WERI-Rb-1 (cell line): ENCODE measurements at places on chromosomes 7 and 10.

DNA sequence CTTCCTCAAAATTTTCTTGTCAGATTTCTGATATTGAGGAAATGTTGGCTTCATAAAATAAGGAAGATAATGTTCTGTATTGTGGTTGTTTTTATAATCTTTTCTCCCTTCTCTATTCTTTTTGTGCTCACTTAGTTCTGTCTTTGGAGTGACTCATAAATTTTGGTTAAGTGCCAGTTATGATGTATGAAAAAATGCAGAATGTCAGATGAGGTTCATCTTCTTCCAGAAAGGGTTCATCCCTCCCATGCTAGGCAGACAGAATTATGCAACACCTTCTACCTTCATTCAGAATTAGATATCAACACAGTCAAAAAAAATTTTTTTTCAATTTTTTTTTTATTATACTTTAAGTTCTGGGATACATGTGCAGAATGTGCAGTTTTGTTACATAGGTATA is 36.6 kb upstream of the CYP2C19 start:
- no peak for DNase-seq

GRCh38 chr10:78177491-78178185 is 144.0 kb downstream of the RPS24 start:
- no peak for DNase-seq

DNA sequence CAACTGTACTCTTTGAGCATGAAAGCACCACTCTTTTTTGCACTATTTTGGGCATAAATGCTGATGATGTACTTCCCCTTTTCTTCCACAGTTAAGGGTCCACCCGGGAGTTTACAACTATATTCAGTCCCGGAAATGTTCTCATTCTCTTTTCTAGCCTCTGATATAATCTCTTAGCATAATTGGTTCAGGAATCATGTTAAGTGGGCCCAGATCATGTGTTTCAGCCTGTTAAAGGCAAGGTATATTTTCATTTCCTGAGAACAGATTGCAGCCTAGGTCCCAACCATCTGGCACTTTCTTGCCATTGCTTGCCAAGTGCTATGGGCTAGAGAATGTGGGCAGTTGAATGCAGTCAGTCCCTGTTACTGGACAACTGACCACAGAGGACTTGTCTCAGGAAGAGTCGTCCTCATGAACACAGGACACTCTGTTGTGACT is 111.4 kb upstream of the GLCCI1 start:
- peak; percentile 27 for DNase-seq

GRCh38 chr7:139452958-139453672 is 30.4 kb downstream of the KLRG2 start:
- DNase-seq = no peak

DNA sequence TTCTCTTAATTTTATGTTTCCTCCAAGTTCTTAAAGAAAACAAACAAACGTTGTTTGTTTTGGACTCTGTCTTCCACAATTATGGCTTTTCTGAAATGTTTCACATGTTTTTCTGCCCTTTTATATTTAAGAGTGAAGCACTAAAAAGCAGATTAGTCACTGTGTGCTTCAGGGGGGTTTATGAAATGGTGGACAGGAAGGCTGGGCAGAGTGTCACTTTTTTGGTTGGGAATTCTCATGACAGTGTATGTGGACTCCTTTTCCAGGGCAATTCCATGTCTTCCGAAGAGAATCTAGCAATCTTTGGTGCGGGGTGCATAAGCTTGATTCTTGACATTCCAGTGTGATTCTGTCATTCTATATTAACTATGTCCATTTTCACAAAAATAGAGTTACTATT is 669.4 kb downstream of the PARD3 start:
- no peak for DNase-seq

- no peak for DNase-seq
Observed at GRCh38 chr10:103790580-103790979, 64.8 kb downstream of the SH3PXD2A start.

- no peak for DNase-seq
Observed at GRCh38 chr7:105782391-105783042, 93.9 kb downstream of the ATXN7L1 start.

DNA sequence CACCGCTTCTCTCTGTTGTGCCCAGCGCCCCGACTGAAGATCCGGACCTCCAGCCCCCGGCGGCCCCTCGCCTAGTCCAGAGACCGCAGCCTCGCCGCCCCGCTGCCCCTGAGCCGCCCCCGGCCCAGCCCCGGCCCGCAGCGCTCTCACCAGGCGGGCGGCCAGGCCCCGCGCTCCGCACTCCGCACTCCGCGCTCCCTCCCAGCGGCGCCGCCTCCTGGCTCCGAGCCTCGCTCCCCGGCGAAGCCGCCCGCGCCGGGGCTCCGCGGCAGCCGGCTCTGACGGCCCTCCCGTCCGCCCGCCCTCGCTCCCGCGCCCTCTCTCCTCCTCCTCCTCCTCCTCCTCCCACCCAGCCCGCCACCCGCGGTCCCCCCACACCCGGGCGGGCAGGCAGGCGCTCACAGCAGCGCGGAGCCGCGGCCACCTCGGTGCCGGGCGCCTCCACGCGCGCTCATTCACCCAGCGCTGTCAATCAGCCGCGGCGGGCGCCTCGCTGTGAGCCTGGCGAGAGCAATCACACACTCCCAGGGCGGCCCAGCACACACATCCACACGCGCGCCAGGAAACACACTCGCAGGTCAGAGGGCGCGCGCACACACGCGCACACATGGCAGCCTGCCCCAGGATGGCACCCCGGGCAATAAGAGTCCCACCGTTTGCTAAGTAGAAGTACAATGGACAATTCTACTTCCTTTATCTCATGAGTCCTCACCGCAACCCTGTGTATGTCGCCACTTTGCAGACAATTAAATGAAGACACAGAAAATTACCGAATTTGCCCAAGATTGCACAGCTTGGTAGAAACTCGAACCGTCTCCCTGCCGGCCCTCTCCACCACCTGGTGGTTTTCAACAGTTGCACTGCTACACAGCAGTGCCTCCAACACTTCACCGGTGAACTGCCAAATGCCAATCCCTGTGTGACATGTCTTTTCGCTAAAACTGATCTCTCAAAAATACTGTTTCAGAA is at the start of gene PRRT4:
PRRT4 (minus strand) TSS at position 280 of the 969 bp plus-strand sequence.
- DNase-seq = peak; percentile 40

GRCh38 chr10:74150204-74150989 is at the start of gene AP3M1:
Gene AP3M1 (minus strand): TSS chr10:74150828. CDS start chr10:74138379, 12,449 bp downstream.
- DNase-seq = peak; percentile 86

DNA sequence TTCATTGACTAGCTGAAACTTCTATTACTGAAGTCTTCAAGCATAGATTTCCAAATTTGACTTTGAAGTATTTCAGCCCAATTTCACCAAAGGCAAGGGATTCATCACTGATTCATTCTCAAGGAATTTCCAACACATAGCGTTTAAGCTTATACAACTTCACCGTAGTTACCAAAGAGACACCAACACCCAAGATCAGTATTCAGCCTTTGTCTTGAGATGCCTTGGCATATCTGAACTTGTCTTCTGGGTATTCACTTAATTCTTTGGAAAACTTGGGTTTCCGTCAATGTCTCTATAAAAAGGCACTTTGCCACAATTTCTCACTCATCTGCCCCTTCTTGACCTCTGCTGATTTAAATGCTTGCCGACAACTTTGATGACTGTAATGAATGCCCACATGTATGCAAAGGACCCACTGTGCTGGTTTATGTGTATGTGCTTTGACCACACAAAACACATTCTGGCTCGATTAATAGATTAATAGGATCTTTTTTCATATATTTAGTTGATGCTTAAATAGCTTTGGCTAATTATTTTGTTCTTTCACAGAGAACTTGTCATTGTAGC is 49.6 kb downstream of the TES start:
- no peak for DNase-seq

DNA sequence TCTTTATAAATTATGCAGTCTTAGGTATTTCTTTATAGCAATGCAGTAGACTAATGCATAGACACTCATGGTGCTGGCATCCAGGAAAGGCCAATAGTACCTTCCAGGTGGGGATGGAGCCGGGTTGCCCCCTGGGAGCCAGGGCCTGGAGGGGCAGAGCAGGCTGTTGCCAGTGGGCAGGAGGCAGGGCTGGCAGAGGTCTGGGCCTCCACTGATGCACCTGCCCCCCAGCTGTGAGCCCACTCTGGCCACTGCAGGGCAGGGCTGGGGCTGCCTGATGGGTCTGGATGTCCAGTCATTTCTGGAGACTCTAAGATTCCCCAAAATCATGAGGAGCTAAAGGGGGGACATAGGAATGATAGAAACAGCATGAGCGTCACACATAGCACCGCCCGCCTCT is 66.7 kb downstream of the MICALL2 start:
- no peak for DNase-seq

DNA sequence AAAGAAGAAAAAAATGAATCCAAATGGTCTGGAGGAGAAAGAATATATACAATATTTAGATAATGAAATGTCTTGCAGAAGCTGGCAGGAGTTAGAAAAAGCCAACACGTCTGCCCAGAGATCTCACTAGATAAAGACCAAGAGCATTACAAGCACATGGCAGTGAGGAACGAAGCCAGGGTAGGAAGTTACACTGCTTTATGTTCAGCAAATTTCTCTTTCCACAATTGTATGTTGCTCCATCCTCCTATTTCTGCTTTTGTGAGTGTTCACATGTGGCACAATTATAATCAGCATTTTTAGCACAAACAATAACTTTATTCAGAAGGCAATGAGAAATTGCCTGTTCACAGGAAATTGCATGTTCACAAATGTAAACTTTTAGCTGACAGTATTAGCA is 53.7 kb downstream of the LRRC17 start:
- DNase-seq = no peak

DNA sequence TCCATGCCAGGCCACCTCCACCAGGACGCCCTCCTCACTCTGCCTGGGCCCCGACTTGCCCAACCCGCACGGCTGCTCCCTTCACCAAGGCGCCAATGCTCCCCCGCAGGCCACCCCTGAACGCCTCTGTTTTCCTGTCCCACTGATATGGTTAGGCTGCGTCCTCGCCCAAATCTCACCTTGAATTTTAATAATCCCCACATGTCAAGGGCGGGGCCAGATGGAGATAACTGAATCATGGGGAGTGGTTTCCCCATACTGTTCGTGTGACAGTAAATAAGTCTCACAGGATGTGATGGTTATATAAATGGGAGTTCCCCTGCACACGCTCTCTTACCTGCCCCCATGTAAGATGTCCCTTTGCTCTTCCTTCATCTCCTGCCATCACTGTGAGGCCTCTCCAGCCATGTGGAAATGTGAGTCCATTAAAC is 29.8 kb downstream of the RSU1 start:
- DNase-seq = no peak

DNA sequence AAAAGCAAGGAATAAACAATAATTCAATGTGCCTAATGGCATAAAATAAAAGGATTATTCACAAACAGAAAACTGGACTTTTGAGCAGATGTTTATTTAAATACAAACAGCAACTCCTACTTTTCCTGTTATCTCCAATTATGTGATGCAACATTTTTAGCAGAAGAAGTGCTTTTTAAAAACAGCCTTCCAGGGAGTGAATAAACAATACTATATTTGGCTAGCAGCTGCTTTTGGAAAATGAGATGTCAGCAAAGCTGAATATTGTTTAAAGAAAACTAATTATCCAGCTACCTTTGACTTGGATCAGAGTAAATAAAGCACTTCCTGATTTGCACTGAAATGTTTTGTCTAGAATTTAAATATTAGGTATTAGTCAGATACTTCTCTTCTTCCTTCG is 23.2 kb downstream of the CDK1 start:
- DNase-seq = no peak

GRCh38 chr7:80643336-80643915 is 5.0 kb downstream of the CD36 start:
- no peak for DNase-seq

DNA sequence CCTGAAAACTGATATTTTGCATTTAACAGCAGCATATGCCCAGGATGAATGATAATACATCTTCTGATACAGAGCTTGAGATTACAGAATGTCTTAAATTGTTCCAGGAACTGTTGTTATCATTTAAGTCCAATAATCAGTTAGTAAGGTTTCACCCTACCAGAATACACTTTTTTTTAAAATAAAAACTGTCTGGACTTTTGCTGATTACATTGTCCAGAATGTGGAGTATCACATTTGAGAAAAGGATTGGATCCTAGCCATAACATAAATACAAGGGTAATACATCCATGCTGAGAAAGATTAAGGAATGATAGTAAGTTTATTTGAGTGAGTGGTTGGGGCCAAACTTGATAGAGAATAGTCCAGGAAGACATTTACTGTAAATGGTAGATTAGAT is 71.0 kb downstream of the SEPTIN7 start:
- no peak for DNase-seq

DNA sequence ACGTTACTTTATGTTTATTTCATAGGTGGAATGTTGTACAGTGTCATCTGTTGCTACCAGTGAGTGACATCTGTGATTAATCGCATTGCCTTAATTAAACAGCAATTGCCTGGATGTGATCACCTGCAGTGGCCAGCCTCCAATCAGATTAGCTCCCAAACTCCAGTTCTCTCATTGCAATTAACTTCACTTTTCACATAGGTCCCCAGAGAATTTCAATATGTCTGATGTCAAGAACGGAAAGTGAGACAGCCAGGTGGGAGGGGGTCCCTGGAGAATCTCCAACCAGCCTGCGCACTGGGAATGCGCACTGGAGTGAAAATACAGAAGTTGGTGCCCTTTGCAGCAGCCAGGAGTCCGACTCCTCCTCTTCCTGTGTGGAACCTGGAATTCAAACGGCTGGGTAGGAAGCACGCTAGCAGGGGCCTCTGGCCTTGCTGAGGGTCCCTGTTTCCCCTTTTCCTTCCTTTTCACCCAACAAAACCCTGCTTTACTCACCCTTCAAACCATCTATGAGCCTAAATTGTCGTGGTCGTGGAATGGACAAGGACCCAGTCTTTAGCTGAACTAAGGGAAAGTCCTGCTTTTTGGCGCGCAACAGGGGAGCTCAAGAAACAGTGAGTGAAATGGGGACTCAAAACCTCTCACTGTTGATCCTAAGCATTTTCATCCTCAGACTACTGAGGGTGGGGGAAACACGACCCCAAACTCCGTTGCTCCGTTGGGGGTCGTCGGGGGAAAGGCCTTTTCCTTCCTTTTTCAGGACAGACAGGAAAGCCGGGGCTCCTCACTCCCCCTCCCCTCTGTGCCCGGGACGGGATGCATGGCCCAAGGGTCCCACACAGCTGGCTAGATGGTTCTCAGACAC is 1355.5 kb upstream of the LRRTM3 start:
- DNase-seq = peak; percentile 89

DNA sequence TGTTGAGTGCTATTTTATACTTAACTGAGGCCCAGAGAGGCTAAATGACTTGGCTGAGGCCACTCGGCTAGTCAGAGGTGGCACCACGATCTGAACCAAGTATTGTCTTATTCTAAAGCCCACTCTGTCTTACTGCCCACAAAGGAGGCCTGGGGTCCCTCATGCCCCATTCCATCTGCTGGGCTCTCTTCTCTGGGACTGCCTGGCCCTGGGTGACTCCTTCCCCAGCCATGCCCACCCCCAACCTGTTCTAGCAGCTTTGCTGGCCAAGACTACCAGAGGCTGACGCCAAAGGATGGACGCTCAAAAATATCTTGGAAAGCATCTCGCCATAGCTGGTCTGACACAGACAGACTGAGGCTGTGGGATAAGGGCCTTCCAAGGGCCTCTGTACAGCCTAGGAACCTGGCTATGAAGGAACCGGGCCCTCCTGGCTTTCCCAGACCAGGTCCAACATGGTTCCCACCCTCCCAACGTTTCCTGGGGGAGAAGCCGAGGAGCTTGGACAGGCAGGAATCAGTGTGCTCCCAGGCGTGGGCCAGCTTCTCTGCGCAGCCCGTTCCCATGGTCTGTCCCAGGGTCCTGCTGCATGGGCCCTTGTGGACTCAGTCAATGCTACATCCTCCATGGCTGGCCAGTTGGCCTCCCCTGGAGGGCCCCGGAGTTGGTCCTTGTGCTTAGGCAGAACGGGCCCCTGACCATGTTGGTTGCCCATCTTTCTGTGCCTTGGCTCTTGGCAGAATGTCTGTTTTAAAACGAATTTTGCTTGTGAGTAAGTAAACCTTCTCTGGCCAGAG is 11.7 kb downstream of the HSPA12A start:
- DNase-seq = no peak
